ENCODE measurements at places on chromosomes 1 and 21.

- DNase-seq: peak; percentile 53
Measured at GRCh38 chr1:1250786-1251284, 4.3 kb upstream of the C1QTNF12 start.

DNA sequence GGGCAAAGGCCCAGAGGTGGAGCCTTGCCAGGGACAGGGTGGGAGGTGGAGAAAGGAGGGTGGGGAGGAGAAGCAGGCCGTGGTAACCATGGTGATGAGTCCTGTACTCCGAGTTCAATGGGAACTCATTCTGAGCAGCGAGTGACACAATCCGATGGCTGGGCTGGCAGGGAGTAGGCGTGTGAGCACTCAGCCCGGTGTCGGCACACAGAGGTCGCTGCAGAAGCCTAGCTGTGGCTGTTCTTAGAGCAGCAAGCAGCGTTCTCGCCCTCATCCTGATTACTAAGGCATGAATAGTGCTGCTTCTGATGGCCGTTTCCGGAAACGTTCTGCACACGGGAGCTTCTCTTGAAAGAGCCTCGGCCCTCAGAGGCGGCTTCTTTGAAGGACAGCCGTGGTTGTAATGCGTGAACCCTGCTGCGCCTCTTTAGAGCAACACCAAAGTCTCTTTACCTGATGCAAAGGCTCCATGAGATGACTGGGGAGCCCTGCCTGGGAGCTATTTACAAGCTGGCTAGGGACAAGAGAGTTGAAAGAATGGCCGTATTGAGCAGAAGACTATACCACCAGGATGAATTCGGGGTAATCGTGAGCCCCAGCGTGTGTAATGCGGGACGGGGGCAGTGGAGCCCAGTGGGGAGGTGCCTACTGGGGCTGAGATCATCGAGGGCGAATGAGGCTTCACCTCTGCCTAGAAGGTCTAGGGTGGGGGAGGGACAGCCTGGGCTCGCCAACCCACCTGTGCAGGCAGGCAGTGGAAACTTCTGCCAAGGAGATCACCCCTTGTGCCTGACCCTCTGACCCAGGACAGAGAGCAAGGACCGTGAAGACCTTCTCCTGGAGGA, 72.8 kb upstream of the PAX7 start:
- no peak for DNase-seq

DNA sequence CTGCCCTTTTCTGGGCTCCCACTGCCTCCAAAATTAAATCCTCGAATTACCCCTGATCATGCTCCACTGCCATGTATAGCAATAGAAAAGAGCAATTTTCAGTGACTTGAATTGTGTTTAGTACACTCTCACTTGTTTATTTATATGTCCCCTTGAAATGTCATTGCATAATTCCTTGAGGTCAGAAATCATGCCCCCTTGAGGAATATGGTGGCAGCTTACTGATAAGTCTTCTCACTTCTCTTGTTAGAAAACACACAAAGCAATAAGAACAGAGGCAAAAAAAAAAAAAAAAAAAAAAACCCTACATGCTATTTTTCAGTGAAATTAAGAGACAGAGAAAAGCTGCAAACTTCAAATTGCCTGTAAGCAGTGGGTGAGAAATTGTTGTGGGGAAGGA, 37.5 kb downstream of the GPR88 start:
- no peak for DNase-seq

DNA sequence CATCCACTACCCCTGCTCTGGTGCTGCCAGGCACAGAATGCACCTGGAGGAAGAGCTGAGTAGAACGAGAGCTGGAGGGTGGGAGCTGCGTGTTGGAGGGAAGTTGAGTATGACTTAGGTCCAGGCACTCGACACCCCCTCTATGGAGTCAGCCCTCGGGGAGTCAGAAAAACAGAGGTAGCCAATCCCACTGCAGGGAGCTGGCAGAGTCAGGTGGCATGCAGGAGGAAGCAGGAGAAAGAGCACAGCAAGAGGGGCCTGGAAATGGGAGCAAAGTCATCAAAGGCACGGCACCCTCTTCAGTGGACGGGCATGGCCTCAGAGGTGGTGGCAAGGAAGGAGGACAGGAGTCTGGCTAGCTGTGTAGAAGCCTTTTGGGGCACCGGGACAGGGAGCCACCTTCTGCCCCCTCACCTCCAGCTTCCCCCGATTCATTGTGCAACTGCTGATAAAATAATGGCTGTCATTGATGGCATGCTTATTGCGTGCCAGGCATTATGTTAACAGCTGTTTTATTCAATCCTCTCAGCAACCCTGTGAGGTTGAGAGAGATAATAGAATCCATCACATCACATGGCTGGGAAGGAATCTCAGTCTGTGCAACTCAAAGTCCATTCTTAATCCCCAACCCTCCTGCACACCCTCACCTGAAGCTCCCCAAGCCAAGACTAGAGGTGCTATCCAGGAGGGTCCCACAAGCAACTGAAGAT, 42.0 kb downstream of the C1orf198 start:
- DNase-seq: no peak

- DNase-seq: no peak
Measured at GRCh38 chr1:89023026-89023425, 360 bp upstream of the GBP3 start.
